ENCODE measurements at places on chromosomes 7 and 10. TPM values are rescaled to one million over a fixed set of nuclear protein-coding genes. Genes with fewer than 3 reads are reported as not detected.

DNA sequence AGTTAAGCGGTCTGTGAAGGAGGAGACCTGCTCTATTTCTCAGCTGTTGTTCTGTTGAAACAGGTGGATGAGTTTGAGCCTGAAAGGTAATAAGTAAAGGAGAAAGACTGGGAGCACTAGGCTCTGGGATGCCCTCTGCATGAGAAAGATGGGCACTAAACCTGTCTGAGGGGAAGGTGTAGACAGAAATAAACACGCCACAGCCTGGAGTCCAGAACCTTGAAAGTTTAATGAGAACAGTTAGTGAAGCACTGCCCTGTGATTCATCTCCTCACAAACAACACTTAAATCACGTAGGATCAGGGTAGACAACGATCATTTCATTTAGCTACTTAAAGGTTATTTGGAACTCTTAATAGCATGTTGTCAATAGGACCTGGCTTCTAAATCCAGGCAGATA lies 193.1 kb downstream of the PHTF2 start:
- H3K36me3 ChIP-seq: no peaks in the 10 kb centered on the region
- DNase-seq: no peak
- H3K27me3 ChIP-seq: no peaks in the 10 kb centered on the region
- H3K27ac ChIP-seq: no peak overlapping the region
- no peaks in the 10 kb centered on the region for H3K4me1 ChIP-seq

GRCh38 chr10:97099868-97100267 lies 85.9 kb downstream of the SLIT1 start:
- no peak overlapping the region for H3K27ac ChIP-seq
- no peaks in the 10 kb centered on the region for H3K36me3 ChIP-seq
- no peaks in the 10 kb centered on the region for H3K27me3 ChIP-seq
- no peak overlapping the region for H3K4me3 ChIP-seq

DNA sequence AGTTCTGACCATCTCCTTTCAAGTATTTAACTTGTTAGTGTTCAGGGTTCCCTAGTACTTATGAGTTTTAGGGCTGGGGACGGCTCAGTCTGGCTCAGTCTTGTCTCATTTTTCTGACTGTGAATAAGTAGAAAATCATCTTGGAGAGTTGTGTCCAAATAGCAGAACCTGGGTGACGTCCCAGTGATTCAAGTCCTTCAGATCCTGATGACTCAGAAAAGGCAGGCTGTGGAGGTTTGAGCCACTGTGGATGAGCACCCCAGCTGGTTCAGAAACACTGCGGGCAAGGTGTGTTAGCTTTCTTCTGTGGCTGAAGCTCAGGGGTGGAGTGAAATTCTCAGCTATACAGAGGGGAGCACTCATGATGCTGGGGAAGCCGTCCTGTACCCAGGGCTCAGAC lies 154.4 kb upstream of the NPY start:
- no peaks in the 10 kb centered on the region for H3K27me3 ChIP-seq
- H3K27ac ChIP-seq: no peak overlapping the region
- no peaks in the 10 kb centered on the region for H3K36me3 ChIP-seq
- no peaks in the 10 kb centered on the region for H3K4me1 ChIP-seq

Gene MLXIPL
- 23.9 TPM for total RNA-seq

Gene ADCY1
- total RNA-seq: 5.8 TPM

Data from pancreas (tissue), 10 donors.